ENCODE measurements at places on chromosomes 1 and 21.
A peak's percentile ranks its signal among the peaks of the same experiment; 100 is the strongest.

- DNase-seq, result no peak
Observed at GRCh38 chr1:229281339-229281926, 10.5 kb downstream of the RAB4A start.

GRCh38 chr1:179591253-179591591 lies 410 bp upstream of the TDRD5 start:
- DNase-seq, result no peak

DNA sequence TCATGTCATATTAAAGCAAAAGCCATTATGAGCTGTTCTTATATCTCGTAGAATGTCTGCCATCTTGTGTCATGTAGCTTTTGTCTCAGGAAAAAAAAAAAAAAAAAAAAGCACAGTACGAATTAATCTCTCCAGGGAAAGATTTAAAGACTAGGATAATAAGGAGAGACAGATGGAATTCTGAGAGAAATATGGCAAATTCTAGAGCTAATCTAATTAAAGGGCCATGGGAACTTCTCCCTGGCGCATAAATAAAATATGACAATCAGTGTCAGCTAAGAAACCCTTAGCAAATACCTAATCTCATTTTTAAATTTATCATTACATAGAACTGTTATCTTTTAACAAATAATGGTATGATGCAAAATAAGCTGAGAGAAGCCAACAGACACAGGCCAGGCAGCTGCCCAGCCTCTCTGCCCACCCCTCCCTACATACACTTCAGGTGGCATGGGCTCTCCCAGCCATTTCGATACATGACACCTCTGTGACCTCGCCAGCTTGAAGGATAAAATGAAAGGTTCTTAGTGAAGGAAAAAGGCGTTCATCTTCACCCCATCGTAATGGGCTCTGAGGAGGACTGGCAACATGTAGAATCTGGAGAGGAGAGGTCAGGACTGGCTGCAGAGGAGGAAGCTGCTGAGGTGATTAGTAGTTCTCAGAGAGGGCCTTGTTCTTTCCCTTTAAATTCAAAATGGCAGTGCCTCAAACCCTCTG lies 39.8 kb downstream of the DISC1 start:
- DNase-seq, result no peak

- DNase-seq, result no peak
Observed at GRCh38 chr1:155410931-155411330, 90.2 kb downstream of the RUSC1 start.

DNA sequence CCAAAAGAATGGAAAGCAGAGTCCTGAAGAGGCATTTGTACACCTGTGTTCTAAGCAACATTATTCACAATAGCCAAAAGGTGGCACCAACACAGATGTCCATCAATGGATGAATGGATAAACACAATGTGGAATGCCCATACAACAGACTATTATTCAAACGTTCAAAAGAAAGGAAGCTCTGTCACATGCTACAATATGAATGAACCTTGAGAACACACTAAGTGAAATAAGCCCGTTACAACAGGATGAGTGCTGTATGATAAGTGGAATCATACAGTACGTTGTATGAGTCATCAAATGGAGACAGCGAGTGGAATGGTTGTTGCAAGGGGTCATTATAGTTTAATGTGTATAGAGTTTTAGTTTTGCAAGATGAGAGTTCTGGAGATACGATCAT lies 80.1 kb downstream of the SH3BGR start:
- DNase-seq, result peak; percentile 85

DNA sequence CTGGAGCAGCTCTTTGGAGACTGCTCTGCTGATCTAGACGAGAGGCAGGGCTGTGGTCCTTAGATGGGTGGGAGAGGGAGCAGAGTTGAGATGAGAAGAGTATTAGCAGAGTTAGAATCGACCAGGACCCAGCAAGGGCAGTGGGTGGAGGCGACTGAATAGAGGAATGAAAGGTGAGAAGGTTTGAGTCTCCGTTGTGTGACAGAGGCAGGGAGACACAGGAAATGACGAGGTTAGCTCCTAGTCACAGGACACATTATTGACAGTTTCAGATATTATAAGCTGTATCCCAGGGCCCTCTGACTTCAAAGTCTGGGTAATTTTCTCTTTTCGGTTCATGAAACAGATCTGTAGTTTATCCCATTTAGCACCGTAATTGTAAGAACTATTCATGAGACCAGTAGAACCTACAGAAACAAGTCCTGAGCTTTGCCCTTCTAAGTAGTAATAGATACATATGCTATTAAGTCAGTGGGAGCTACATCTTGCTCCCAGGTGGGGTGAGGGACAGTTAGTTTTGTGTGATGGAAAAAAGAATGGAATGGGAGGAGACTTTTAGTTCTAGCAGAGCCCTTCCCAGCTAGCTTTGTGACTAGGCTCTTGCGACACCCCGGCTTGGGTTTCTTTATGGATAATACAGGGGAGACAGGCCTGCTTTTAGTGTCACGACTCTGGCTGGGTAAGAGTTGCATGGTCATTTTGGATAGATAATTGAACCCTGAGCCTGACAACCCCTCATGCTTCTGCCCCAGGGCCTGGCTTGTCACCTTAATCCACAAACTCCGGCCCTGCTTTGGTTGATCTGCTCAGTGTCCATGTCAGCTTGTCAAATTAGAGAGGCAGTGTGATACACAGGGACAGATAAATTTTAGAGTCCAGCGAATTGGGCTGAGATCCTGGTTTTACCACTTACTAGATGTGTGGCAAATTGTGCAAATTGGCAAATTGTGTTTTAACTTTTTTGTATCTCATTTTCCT lies 70.2 kb downstream of the UCK2 start:
- no peak for DNase-seq

GRCh38 chr21:43984905-43985689 lies 27.0 kb upstream of the TRAPPC10 start:
- DNase-seq, result no peak

GRCh38 chr1:68178821-68179490 lies 53.4 kb downstream of the WLS start:
- no peak for DNase-seq

DNA sequence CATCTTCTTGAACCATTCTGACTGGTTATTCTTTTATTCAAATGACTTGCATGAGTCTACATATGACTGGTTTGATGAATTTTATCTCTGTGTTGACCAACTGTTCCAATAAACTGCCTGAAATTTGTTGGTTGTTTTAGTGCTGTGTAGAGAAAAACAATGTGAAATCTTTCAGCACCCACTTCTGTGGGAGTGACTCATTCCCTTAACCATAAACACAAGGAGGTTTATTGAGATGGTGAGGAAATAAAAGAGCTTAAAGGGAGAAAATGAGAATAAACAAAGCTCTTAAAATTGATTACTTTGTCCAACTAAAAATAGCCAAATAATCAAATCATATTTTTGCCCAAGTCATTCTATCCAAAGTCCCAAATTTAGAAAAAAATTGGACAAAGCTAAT lies 341.1 kb downstream of the TGFB2 start:
- no peak for DNase-seq

All from NCI-H345 (cell line).